ENCODE measurements at places on chromosomes 16 and 17.

- DNase-seq: no peak
These were observed 480.1 kb downstream of the SOX9 start for GRCh38 chr17:72600934-72601333.

DNA sequence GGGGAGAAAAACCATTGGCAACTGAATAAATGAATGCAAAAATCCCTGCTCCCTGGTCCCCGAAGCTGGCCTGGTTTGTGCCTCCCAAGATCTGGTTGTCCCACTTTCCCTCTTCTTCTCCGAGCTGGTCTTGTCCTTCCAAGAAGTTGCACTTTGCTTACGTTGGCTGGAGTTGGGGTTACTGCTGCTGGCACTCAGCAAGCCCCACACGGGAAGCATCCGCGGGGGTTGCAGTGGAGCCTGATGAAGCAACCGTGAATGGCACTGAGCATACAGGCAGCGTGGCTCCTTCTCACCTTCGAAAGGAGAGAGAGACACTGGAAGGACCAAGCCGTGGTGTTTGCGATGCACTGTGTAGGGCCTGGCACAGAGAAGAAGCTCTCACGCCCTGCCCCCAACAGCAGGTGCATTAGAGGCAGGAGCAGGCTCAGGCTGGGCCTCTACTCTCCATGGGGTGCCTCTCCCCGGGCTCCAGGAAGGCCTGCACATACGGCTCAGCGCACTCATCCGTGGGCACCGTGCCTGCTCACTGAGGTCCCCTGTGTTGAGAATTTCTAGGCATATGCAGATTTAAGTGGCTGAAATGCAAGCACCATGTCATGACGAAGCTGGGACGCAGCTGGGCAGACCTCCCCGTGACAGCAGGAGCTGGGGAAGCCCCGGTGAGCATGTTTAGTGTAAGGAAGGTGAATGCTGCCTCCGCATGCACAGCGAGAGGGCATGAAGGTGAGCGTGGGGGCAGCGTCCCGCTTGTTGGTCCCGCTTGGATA is 12.1 kb downstream of the CA5A start:
- DNase-seq: no peak

DNA sequence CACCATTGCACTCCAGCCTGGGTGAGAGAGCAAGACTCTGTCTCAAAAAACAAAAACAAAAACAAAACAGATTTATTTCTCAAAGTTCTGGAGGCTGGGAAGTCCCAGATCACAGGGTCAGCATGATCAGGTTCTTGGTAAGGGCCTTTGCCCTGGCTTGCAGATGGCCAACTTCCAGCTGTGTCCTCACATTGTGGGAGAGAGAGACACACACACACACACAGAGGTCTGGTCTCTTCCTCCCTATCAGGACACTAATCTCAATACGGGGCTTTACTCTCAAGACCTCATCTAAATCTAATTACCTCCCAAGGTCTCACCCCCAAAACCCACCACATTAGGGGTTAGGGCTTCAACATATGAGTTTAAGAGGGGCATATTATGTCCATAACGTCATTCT is 26.4 kb upstream of the TAOK1 start:
- no peak for DNase-seq

DNA sequence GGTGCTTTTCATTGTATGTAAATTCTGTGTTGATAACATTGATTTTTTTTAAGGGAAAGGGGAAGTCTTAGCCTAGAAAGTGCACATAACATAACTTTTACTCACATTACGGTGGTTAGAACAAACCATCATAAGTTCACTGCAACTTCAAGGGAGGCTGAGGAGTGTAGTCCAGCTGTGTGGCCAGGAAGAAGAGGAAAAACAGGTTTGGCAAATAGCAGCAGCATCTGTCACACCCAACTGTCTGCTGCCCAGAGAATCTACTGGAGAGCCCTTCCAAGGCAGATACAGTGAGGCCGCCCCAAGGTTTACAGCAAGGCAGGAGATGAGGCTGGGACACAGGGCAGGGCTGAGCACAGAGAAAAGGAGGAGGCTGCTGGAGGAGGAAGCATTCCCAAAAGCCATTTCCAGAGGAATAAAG is 60.6 kb downstream of the AIPL1 start:
- DNase-seq: no peak

GRCh38 chr16:4204521-4204920 is 37.4 kb downstream of the SRL start:
- no peak for DNase-seq

DNA sequence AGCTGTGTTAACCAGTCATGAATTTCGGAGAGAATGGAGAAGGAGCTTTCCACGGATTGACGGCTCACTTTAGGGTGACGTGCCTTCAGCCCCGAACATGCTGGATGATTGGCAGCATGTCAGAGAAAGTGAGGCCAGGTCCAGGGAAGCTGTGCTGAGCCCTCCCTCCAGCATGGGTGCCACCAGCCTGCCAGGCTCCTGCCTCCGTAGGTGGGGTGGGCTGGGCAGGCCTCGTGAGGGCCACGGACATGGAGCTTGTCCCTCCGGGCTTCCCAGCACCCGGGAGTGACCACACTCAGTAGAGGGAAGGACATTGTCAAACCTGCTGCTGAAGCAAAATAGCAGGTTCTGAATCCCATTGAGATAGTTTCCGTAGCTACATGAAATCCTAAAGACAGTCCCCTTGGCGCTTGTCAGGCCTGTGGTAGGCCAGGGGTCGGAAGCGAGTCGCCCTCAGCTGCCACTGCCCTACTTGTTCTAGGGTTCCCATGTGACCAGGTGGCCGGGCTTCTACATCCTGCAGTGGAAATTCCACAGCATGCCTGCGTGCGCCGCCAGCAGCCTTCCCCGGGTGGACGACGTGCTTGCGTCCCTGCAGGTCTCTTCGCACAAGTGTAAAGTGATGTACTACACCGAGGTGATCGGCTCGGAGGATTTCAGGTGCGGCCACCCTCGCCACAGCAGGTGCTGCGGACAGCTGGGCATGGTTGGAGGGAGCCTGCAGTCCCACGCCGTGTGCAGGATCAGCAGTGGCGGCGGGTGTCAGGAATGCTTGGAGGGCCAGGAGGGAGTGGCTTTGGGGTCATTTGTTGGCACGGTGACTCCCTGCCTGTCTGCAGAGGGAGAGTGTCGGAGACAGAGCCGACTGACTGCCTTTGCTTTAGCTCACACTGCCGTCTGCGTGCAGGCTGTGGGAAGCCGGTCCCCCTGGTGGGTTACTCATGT is 72.3 kb downstream of the SEC14L1 start:
- no peak for DNase-seq

- no peak for DNase-seq
These were observed 6.9 kb downstream of the CCNF start for GRCh38 chr16:2436110-2436509.

- no peak for DNase-seq
These were observed 138.4 kb downstream of the PRKCB start for GRCh38 chr16:23974223-23974622.

GRCh38 chr16:21950782-21951521 is 2.2 kb upstream of the UQCRC2 start:
- DNase-seq: peak; percentile 35

- DNase-seq: no peak
These were observed 27.8 kb upstream of the SLFN13 start for GRCh38 chr17:35476283-35476820.

DNA sequence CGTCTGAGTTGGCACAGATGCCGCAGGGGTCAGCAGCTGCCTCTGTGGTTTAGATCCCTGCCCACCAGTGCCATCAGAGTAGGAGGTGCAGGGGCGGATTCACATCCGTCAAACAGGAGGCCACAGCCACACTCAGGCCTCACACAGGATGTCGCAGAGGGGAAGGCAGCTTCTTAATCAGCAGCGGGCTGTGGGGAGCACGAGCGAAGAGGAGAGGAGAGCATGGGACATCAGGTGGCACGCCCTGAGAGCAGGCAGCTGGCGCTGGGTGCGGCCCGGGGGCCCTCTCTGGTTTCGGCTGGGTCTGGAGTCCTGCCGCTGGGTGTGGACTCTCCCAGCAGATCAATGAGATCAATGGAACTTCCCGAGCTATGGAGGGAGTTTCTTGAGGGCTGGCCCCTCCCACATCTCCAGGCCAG is 9.6 kb downstream of the LLGL2 start:
- DNase-seq: no peak

DNA sequence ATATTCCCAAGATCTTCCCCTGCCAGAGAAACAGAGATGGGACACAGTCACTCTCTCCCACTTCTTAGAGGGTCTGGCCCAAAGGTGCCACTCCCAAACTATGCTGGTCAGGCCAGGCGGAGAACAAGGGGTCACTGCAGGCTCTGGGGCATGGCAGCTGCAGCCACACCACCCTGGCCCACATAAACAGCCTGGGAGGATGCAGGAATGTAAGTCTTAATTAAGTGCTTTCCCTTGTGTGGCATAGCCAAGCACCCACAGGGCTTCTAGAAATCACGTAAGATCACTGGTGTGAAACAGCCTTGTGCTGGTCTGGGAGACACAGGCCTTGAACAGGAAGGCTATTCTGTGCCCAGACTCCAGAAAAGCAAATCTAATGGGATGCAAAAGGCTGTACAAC is 31.5 kb downstream of the ABCC12 start:
- DNase-seq: no peak

GRCh38 chr17:8360260-8360659 is 16.2 kb downstream of the KRABD2 start:
- no peak for DNase-seq

GRCh38 chr16:11721781-11722467 is 20.7 kb downstream of the TXNDC11 start:
- DNase-seq: no peak

DNA sequence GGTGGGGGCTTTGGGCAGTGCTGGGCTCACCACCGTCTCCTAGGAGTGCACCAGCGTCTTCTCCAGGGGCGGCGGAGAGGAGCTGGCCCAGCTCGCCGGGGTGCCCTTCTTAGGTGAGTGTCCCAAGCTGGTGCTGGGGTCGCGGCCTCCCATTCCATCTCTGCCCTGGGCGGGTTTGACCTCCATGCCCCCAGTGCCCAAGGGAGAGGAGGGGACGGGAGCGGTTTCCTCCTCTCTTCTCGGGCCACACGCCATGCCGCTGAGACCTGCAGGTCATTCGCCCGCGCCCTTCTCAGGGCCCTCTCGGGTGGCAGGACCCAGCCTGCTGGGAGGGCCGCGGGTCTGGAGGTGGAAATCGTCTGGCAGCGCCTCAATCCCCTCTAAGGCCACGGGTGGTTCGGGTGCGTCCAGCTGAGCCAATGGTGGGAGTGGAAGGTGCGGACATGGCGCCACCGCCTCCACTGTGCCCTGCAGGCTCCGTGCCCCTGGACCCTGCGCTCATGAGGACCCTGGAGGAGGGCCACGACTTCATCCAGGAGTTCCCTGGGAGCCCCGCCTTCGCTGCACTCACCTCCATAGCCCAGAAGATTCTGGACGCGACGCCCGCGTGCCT is 5.3 kb downstream of the IGFALS start:
- DNase-seq: no peak

DNA sequence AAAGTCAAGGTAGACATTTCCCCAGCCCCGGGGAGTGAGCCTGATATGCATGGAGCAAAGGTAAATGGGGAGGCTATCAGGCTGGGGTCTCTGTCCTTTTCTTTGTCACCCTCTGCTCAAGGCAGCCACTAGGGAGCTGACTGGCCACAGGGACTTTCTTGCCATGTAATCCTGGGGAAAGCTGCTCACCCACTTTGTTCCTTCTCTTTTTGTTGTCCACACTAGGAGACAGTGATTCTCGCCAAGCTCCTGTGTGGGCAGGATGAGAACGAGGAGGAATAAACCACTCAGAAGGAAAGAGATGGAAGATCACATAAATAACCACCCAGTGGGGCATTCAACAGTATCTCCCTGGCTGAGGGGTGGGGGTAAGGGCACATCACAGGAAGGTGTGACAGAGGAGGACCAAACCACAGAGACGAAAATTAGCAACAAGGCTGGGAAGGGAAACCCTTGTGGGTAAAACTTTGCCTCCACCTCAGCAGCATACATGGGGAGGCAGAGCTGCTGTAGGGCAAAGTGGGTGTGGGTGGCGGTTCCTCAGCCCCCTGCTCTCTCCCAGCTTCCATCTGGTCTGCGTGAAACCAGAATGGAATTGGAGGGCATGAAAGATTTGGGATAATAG is 26.2 kb upstream of the CCL1 start:
- DNase-seq: no peak

DNA sequence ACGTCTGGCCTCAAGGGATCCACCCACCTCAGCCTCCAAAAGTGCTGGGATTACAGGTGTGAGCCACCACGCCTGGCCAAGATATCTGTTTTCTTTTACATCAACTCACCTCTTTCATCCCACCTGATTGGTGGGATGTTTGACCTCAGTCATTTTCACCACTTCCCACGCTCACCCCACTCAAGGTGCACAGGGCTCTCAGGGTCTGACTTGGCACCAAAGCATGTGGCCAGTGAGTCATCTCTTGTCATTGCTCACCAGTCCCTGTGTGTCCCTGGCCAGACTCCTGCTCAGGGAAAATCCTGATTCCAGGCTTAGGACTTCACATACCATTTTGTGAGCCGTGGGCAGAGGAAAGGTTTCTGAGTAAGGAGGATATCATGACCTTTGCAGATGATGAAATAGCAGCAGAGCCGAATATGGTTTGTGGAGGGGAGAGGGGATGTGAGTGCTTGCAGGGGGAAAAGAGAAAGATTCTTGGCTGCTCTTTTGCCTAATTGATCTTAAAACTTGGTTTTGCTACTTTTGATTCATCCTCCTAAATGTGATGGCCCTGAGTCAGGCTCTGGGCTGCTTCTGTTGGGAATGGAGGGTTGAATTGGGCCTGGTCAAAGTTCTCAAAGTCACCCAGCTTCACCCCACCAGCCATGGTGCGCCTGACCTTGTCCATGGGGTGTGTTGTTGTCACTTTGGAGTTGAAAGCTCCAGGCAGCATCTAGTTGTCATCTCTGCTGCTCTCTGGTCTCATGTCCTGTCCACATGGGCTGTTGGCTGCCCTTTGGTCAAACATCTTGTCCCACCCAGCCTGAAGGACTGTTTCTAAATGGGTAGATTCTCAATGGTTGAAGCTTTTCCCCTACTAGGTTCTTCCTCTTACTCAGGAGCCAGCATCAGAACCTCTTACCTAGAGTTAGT is 6.0 kb upstream of the KCNH6 start:
- no peak for DNase-seq

GRCh38 chr17:27456681-27457359 is 572 bp downstream of the KSR1 start:
- DNase-seq: no peak

DNA sequence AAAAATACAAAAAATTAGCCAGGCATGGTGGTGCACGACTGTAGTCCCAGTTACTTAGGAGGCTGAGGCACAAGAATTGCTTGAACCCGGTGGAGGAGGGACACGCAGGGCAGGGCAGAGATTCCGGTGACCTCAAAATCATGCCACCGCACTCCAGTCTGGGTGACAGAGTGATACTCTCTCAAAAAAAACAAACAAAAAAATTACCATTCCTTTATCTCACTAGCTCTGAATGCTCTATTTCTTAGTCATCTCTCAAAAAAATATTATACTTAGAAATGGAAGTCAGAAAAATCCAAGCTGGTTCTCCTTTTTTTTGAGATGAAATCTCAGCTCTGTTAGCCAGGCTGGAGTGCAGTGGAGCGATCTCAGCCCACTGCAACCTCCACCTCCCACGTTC is 40.8 kb downstream of the SPOP start:
- no peak for DNase-seq

- DNase-seq: no peak
These were observed 415 bp upstream of the FLOT2 start for GRCh38 chr17:28897769-28898526.

GRCh38 chr17:42275527-42276358 is 448 bp downstream of the STAT5B start:
- no peak for DNase-seq

GRCh38 chr17:43882761-43883415 is 24.4 kb downstream of the MPP2 start:
- DNase-seq: no peak

- DNase-seq: no peak
These were observed 470.9 kb upstream of the SOX9 start for GRCh38 chr17:71649941-71650350.

Data from globus pallidus (tissue), 1 donor.